ENCODE measurements at places on chromosomes 5 and 9.

DNA sequence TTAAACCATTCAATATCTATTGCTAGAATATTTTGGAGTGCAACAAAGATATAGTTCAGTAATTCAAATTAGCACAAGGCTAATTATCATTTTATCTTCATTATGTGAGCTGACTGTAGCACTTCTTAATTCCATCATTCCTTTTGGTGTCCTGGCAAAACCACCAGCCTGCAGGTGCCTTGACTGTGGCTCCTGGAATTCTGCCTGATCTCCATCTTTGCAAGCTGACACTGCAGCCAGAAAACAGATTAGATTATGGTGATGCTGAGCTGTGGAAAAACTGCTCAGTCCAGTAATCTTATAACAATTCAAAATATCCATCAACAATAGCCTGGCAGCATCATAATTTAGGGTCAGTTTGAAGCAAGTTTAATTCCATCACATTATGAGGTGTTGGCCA lies 919.5 kb downstream of the DTWD2 start:
- DNase-seq = no peak

GRCh38 chr5:88660264-88660946 lies 222.6 kb downstream of the MEF2C start:
- no peak for DNase-seq

GRCh38 chr5:17227868-17228267 lies 10.4 kb downstream of the BASP1 start:
- DNase-seq = no peak

- DNase-seq = no peak
These were observed 372.1 kb downstream of the DTWD2 start for GRCh38 chr5:118616281-118616680.

DNA sequence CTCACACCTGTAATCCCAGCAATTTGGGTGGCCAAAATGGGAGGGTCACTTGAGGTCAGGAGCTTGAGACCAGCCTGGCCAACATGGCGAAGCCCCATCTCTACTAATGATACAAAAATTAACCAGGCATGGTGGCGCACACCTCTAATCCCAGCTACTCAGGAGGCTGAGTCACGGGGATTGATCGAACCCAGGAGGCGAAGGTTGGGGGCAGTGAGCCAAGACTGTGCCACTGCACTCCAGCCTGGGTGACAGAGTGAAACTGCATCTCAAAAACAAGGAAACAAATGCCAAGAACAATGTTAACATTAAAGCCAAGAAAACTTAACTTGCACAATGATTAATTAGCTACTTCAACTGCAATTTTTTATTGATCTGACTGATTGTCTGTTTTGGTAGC lies 202.6 kb downstream of the ARRDC3 start:
- DNase-seq = no peak

- no peak for DNase-seq
These were observed 586.2 kb upstream of the PTGER4 start for GRCh38 chr5:40093550-40093949.

Measured in stimulated activated CD4-positive, alpha-beta T cell treated with anti-CD3 and anti-CD28 coated beads, TNF-alpha, amount 100 ng/mL, for 4 hours (primary cell).